ENCODE measurements at places on chromosomes 5 and 9.

DNA sequence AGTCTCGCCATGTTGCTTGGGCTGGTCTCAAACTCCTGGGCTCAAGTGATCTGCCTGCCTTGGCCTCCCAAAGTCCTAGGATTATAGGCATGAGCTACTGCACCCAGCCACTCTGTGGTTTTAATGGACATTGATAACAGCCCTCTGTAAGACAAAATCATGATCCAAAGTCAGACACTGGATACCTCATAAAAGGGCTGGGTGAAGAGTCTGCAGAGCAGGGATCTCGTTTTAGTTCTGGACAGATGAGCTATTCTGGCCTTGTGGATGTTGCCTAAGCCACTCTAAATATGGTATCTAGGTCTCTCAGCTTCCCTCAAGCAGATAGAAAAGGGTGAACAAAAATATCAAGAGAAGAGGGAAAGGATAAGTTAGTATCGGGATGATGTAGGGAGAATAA, 133.4 kb upstream of the OSMR start:
- no peak for DNase-seq

- no peak for DNase-seq
Measured at GRCh38 chr5:155514105-155514563, 500.6 kb downstream of the KIF4B start.

DNA sequence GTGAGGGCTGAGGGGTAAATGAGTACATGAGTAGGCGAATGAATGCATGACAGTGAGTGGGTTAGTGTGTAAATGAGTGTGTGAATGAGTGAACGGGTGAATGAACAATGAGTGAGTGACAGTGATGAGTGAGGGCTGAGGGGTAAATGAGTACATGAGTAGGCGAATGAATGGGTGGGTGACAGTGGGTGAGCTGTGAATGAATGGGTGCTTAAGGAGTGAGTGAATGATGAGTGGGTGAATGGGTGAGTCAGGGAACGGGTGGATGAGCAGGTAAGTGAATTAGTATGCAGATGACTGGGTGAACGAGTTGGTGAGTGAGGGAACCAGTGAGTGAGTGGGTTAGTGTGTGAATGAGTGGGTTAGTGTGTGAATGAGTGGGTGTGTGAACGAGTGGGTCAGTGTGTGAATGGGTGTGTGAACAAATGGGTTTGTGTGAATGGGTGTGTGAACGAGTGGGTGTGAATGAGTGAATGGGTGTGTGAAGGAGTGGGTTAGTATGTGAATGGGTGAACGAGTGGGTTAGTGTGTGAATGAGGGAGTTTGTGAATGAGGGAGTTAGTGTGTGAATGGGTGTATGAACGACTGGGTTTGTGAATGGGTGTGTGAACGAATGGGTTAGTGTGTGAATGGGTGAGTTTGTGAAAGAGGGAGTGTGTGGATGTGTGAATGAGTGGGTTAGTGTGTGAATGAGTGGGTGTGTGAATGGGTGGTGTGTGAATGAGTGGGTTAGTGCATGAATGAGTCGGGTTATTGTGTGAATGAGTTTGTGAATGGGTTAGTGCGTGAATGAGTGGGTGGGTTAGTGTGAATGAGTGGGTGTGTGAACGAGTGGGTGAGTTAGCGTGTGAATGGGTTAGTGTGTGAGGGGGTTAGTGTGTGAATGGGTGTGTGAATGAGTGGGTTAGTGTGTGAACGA, 32.9 kb downstream of the NKD2 start:
- DNase-seq, result no peak

DNA sequence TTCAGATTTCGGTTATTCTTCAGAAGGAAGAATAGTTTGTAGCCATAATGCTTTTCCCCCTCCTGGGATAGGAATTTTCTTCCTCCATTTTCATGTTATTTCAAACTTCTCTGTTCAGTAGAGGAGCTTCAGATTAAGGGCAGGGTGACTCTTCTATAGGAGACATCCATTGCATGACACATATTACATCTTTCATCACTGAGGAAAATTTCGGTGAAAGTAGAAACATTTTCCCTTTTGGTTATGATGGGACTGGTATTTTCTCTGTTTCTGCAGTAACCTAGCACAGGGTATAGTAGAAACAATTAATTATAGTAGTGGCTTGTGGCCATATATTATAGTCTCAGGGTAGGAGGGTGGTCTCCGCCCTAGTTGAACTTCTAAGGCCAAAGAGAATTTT, 1.1 kb downstream of the IPO11 start:
- DNase-seq, result no peak

GRCh38 chr5:144144956-144145751, 25.3 kb downstream of the YIPF5 start:
- DNase-seq, result no peak

- DNase-seq, result no peak
Measured at GRCh38 chr5:98898743-98899142, 30.1 kb downstream of the CHD1 start.

DNA sequence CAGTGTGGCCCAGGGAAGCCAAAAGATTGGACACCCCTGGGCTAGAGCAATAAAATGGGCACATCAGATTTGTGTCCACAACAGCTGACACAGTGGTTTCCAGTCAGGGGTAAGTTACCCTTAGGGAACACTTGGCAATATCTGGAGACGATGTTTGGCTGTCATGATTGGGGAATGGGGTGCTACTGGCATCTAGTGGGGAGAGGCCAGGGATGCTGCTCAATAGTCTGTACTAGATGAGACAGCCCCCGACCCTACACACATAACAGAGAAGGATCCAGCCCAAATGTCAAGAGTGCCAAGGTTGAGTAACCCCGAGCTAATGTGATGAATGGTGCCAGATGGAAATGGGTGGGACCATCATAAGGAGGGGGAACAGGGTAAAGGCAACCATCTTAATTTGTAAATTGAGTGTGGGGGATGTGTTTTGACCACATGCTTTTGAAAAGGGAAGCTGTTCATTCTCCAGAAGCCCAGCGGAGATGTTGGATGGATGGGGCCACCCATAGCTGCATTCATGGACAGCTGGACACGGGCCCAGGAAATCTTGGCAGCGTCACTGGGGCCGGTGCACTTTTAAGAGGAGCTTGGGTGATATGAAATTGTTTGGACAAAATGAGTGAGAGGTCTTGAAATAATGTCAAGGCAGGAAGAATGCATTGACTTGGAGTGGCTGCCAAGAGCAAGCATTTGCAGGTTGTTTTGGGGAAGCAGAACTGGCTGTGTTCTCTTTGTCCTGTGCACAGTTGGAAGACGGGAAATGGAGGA, 33.4 kb downstream of the SYK start:
- no peak for DNase-seq

DNA sequence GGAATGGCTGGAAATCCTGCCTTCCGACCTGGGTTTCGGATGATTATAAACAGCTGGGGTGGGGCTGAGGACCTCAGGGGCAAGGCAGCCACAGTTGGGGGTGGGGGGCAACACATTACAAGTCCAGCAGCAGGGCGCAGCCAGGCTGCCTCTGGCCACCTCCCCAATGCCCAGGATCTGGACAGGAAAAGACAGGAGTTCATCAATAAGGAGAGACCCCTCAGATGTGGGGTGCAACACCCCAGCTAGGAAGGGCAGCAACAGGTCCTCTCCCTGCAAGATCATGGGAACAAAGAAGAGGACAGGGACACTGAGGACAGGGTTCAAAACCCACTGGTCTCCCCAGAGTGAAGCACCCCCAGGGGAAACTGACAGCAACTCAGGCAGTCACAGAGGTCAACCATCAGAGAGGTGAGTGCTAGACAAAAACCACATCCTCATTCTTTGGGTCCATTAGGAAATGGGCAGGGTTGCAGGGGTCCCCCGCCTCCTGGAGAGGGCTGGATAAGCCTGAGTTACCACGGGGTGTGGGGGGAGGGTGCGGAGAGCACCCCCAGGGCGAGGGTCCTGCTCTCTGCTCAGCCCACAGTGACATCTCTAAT, 33.5 kb downstream of the SEMA4D start:
- no peak for DNase-seq

- peak; percentile 1 for DNase-seq
Measured at GRCh38 chr9:119556129-119556875, 187.1 kb upstream of the BRINP1 start.

- no peak for DNase-seq
Measured at GRCh38 chr5:143101725-143102386, 301.6 kb downstream of the NR3C1 start.

DNA sequence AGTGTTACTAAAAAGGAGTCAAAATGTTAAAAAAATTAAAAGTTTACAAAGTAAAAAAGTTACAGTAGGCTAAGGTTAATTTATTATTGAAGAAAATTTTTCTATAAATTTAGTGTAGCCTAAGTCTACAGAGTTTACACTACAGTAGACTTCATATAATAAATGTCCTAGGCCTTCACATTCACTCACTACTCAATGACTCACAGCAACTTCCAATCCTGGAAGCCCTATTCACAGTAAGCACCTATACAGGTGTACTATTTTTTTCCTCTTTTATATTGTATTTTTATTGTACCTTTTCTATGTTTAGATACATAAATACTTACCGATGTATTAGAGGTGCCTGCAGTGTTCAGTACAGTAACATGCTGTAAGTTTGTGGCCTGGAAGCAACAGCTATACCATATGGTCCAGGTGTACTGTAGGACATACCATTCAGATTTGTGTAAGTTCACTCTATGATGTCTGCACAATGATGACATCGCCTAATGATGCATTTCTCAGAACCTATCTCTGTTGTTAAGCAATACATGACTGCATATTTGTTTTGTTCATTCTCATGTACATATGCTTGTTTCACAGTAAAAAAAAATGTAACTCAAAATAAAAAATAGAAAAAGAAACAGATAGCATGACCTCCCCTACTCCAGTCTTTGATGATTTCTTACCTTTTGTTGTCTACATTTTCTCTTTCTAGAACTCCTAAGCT, 64.7 kb downstream of the NR3C1 start:
- no peak for DNase-seq

DNA sequence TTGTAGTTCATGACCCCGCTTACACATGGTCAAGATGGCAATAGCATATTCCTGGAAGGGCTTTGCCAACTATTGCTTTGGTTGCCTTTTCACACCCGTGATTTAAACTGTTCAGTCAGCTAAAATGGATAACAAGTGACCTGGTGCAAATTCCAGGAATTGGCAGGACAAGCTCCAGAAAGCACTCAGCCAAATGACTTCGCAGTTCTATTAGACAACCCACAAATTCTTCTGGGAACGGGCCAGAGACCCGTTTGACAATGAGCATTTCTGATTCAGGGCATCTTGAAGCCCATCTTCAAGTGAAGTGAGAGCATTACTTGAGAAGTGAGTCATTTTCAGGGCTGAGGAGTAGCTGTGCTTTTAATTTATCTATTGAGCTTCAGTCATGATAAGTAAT, 165.0 kb downstream of the DROSHA start:
- DNase-seq, result no peak

DNA sequence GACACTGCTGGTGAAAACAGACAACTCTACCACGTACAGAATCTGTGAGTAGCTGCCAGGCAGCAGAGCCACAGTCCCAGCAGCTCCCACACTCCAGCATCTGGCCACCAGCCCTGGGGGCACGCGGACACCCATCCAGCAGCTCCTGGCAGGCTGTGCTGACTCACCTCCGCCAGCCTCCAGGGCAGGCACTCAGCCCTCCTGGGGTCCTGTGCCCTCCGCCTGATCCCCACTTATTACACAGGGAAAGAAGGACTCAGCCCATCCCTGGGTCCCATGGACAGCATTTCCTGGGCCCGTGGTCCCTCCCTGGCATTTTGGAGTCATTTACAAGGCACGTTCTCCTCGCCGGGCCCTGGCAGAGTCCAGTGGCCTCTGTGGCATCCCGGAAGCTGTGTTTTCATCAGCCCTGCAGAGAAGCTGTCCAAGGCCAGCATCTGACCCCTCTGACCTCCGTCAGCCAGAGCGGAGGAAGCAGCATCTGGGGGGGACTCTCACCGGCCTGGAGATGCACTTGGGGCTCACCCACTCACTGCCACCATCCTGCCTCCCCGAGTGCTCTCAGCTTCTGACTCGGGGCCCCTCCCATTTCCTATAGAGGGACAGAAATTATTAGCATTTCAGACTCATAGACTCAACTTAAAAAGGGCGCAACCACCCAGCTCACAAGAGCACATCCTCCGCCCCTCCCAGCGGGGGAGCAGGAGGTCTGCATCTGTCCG, 21.6 kb downstream of the PAEP start:
- no peak for DNase-seq

DNA sequence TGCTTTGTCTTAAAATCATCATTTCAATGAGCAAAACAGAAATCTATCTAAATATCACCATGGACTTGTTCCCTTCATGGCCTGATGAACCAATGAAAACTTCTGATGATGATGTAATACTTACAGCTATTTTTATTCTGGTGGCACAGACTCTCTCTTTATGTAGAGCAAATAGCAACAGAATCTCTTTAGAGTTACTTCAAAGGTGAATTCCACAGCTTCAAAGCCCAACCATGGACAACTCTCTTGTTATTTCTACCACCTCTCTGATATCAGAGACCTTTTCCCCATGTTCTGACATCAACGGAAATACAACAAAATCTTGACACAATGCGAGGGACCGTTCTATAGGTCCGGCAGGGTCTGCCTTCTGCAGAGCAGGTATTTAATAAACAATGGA, 70.1 kb downstream of the RETREG1 start:
- no peak for DNase-seq

GRCh38 chr5:141772281-141772680, 90.3 kb upstream of the ARAP3 start:
- DNase-seq, result no peak

GRCh38 chr5:60959156-60959555, 14.2 kb downstream of the NDUFAF2 start:
- DNase-seq, result no peak

GRCh38 chr5:82265047-82265446, 13.1 kb downstream of the RPS23 start:
- DNase-seq, result no peak

DNA sequence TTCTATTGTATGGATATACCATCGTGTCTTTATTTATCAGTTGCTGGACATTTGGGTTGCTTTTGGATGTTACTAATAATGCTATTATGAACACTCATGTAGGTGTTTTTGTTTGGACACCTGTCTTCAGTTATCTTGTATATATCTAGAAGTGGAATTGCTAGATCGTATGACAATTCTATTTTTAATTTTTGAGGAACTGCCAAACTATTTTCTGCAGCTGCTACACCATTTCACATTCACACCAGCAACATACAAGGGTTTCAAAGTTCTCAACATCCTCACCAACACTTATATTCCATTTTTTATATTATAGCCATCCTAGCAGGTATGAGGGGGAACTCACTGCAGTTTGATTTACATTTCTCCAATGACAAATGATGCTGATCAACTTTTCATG, 324.6 kb downstream of the CAAP1 start:
- no peak for DNase-seq

DNA sequence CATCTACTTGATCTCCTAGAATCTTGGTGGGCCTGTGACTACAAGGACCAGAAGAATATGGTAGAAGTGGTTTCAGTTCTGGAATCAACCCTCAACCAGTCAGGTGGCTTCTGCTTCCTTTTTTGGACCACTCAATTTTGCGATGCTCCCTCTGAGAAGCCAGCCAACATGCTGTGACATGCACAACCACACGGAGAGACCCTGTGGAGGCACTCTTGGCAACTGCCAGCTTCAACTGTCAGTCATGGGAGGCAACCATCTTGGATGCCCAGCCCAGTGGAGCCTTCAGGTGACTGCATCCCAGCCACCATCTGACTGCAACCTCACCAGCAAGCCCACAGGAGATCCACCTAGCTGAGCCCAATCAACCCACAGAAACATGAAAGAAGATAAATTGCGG, 137.3 kb downstream of the FAM114A2 start:
- no peak for DNase-seq

GRCh38 chr5:155148694-155149093, 135.1 kb downstream of the KIF4B start:
- no peak for DNase-seq

- DNase-seq, result no peak
Measured at GRCh38 chr9:12425878-12426864, 267.0 kb upstream of the TYRP1 start.

Data from activated T-helper 1 cell treated with Interleukin-2 at 50 U/mL for 16 hours (primary cell).